ENCODE measurements at places on chromosomes 6 and 20.

GRCh38 chr6:157497579-157497978, 116.6 kb downstream of the ZDHHC14 start:
- DNase-seq, result no peak

DNA sequence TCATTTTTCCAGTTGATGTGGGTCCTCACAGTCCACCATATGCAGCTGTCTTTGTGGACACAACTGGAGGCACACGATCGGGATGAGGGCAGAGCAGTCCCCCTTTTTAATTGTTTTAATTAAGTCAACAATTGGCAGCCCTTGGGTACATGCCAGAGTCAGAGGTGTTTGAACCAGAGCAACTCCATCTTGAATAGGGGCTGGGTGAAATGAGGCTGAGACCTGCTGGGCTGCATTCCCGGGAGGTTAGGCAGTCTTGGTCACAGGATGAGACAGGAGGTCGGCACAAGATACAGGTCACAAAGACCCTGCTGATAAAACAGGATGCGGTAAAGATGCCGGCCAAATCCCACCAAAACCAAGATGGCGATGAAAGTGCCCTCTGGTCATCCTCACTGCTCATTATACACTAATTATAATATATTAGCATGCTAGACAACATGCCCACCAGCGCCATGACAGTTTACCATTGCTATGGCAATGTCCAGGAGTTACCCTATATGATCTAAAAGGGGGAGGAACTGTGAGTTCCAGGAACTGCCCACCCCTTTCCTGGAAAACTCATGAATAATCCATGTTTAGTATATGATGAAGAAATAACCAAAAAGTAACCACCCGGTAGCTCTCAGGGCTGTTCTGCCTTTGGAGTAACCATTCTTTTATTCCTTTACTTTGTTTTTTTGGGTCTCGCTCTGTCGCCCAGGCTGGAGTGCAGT, 31.8 kb upstream of the BLCAP start:
- DNase-seq, result no peak

GRCh38 chr6:79605968-79606764, 25.0 kb upstream of the SH3BGRL2 start:
- no peak for DNase-seq

DNA sequence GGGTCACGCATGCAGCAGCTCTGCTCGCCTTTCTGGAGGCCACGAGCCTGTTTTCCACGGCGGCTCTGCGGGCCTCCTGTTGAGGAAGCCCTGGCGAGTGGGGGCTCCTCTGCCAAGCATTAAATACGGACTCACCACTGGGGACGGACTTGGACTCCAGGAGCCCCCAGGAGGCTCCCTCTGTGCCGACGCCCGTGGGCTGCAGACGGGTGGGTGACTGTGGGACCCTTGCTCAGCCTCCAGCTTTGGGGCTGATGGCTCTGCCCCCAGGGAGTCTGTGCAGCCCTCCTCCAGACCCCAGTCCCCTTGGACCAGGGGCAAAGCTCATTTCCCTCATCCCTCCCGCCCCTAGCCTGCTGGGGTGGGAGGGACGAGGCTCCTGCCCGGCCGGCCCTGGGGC, 236.2 kb downstream of the TAF4 start:
- no peak for DNase-seq

DNA sequence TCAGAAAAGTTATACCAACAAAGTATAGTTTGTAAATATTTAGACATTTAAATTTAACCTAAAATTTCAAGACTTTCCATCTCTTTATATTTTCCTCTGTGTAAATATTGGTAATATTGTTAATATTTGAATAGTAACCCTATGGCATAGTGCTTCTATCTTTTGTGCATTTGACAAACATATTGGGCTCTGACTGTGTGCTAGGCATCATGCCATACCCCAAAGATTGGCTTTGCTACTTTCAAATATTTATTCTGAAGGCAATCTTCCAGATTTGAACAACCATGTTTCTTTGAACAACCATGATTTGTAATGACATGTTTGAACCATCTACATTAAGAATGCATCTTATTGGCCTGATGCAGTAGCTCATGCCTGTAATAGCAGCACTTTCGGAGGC, 15.5 kb upstream of the PRDM1 start:
- no peak for DNase-seq

DNA sequence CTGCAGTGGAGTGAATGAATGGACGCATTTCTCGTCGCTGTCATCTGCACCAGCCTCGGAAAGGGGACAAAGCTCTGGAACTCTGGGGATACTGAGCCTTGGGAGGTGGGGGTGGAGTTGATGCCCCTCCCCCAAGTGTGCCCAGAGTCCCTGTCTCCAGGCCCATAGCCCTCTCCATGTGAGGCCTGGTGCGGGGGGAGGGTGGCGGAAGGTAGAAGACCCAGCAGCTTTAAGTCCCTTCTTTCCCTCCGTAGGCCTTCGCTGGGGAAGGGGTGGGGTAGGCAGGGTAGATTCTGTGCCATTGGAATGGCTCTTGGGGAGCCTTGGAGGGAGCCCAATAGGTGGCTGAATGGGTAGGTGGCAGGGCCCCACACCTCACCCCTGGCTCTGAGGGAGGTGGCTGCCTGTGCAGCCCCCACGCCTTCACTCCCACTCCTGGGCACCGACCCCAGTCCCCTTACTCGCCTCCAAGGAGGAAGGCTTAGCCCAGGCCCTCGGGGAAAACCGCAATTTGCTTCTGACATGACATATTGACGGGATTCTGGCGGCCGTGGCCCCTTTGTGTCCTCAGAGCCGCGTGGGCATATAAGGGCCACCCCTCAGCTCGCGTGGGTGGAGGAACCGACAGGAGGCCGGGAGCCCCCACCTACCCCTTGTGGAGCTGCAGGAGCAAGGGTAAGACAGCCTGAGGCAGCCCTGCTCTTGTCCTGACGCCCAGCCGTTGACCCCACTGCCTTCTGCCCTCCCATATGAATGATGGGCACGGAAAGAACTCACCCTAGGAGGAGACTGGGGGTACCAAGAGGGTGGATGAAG, at the start of gene BPIFB3:
TSS of gene BPIFB3 (plus strand) at position 613 of the 816 bp plus-strand sequence. CDS start 1,533 bp downstream, outside the sequence.
- DNase-seq, result no peak

- no peak for DNase-seq
Measured at GRCh38 chr20:40922865-40923264, 105.8 kb upstream of the TOP1 start.

DNA sequence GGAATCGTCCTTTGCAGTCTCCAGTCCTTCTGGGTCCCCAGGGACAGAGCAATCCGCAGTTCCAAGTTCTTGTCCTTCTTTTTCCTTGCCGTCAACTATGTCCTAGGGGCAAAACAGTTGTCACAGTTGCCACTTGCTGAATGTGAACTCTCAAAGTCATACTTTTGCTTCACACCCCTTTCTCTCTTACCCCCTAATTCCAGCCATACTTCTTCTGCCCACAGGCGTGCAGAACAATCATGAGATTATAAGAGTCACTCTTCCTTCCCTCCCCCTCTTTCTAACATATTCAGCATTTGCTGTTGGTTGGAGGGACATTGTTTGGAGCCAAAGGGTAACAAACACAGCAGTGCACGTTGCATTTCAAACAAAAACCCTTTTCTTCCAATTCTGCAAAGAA, 74.4 kb downstream of the BCAS1 start:
- DNase-seq, result no peak

DNA sequence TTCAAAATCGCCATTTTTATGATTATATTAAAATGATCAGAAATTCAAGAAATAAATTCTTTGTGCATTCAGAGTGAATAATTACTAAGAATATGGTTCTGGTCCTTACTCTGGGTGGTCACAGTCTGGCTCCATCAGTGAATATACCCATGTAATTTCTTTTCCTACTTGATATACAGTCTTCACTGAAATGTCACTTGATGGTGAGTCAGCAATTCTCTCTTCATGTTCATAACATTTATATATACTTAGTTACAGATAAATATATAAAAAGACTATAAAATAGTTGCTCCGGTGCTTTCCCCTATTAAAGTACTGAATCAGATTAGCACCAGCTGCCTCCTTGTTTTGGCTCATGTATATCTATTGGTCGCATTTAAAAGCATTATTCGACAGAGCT, 56.4 kb upstream of the MTRF1L start:
- no peak for DNase-seq

- no peak for DNase-seq
Measured at GRCh38 chr6:2237001-2237400, 8.4 kb downstream of the GMDS start.

- DNase-seq, result no peak
Measured at GRCh38 chr6:158396136-158396535, 83.9 kb downstream of the TULP4 start.

DNA sequence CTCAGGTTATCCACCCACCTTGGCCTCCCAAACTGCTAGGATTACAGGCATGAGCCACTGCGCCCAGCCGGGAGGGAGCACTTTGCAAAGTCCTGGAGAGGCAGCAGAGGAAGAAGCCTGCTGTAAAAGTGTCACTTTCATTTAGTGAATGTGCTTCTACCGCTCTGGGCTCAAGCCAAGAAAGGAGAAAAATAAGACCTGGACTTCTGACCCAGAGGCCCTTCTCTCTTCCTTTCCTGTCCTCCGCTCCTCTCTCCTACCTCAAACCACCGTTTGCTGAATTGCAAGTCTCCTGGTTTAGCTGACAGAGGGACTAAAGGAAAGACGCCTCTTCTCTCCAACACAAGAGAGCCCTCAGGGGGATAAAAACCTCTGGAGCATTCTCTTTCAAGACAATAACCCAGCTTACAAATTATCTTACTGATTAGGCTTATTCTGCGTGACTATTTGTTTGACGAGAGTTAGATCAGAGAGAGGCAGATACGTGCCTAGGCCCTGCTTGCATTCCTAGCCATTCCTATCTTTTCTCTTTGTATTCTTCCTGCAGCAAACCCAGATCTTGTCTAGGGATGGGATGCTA, 84.2 kb upstream of the SLC22A23 start:
- DNase-seq, result no peak

GRCh38 chr6:42239736-42240375, 22.2 kb upstream of the MRPS10 start:
- no peak for DNase-seq

DNA sequence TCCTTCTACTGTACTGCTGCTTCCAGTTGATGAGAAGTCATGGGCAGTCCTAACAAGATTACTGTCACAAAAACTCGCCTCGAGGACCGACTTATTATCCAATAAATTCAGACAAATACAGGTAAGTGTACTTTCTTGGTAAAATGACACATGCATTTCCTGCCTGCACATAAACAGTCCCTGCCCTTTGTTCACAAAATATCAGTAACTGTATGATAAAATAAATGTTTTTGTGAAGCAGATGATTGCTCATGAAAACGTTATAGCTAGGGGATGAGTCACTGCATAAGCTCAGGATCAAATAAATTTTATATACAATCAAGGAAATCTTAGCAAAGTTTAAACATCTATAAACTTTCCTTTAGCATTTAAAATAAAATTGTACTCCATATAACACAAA, 164.5 kb upstream of the RIPOR2 start:
- peak; percentile 33 for DNase-seq

DNA sequence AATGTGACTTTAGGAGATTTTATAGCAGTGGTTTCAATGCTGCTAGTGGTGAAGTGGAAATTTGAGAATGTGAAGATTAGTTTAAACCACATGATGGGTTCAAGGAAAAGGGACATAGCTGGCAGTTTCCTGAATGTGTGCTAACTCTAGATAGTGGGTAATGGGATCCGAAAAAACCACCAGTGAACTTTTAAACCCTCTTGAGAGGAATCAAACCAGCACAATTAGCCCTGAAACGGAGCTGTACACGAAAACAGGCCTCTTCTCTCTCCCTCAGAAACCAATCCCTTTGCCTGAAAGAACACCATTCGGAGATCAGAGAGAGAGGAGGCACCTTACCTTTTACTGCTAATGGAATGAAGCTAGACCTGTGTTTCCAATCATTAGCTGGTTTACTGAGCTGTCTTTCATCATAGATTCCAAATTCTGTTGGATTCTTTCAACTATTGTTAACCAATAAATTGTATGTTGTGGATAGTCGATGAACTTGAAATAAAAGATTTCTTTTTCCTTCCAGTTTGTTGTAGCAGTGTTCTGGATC, 103.9 kb downstream of the AIG1 start:
- no peak for DNase-seq

- no peak for DNase-seq
Measured at GRCh38 chr6:115319823-115320222, 740.9 kb downstream of the FRK start.

DNA sequence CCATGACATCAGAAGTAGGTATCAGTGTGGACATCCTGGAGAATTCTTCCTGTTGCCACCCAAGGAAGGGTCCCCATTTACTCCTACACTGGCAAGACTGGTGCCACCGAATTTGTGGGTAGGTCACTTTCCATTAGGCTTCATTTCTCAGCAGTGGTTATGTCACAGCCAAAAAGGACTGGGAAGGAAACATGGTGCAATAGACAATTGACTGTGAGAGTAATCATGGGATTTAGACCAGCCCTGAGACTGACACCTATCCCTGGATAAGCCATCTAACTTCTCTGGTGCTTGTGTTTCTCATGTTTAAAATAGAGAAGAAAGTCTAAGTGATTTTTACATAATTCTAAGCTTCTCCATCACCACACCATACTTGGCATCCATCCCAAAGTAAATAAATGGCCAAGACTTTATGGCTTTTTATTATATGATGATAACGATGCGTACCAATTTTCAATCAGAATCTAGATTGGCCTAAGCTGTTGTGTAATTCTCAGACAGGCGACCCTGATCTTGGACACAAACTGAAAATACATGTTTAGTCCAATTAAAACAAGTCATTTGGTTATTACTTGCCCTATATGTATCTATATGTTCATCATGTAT, 10.2 kb downstream of the SMPDL3A start:
- no peak for DNase-seq

DNA sequence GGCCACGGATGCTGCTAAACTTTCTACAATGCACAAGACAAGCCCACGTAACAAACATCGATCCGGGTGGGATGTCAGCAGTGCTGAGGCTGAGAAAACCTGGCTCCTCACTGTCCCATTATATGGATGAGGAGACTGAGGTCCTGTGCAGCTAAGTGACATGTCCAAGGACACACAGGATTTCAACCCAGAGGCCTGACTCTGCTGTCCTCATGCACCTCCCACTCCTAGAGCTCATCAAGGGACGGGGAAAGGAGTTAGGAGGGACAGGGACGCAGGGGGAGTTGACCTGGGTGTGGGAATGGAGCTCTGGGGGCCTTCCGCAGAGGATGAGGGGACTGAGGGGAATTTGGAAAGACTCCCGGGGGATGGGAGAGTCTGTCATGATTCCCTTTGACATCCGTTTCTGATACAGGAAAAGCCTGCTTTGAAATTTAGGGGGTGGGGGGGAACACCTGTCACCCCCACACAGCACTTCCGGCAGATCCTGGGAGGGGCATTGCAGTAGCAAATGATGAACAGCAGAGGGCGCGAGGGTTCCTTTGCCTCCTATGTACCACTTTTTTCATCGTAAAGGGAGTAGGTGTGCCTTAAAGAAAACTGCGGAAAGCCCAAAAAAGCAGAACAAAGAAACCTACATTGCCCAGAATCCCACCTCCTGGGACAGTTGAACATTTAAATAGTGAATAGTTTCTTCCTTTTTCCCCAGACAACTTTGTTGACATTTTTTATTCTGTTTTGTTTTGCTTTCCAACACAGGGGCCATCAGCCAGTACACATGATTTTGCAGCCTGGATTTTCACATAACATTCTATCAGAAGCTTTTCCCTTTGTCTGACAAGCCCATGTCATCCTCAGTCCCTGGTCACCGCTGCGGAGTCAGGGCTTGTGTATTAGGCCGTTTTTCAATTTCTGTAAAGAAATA, 48.6 kb downstream of the SLC2A10 start:
- DNase-seq, result peak; percentile 54

- DNase-seq, result no peak
Measured at GRCh38 chr6:8335896-8336295, 99.4 kb downstream of the SLC35B3 start.
